ENCODE measurements at places on chromosomes 4 and X. TPM values are rescaled to one million over a fixed set of nuclear protein-coding genes. Genes with fewer than 3 reads are reported as not detected.

The ESX1 gene
- not detected for total RNA-seq

The SLC6A14 gene
- not detected for total RNA-seq

The LIAS gene
- 8.1 TPM for total RNA-seq

The KIAA0232 gene
- 11.7 TPM for total RNA-seq

The PAGE4 gene
- total RNA-seq, result not detected

The STARD8 gene
- 2.1 TPM for total RNA-seq

The G3BP2 gene
- total RNA-seq, result 61.7 TPM

The NCAPG gene
- total RNA-seq, result 98.5 TPM

The TRIM61 gene
- total RNA-seq, result not detected

The STAP1 gene
- total RNA-seq, result not detected

The ARL9 gene
- total RNA-seq, result 0.34 TPM

The AADAT gene
- 9.4 TPM for total RNA-seq

The GUCY1A1 gene
- not detected for total RNA-seq

The SASH3 gene
- total RNA-seq, result not detected

The LRCH2 gene
- total RNA-seq, result 1.8 TPM

The TMEM154 gene
- 3.1 TPM for total RNA-seq

The DMRTC1 gene
- total RNA-seq, result not detected

The FMR1 gene
- 29.9 TPM for total RNA-seq

The NSDHL gene
- 12.3 TPM for total RNA-seq

The HEPH gene
- total RNA-seq, result not detected

The PAGE2B gene
- total RNA-seq, result not detected

The TLR2 gene
- 0.13 TPM for total RNA-seq

The MAGIX gene
- total RNA-seq, result 6.1 TPM

The RGN gene
- total RNA-seq, result 0.19 TPM

All from A375 (cell line).